ENCODE measurements at places on chromosomes 16 and 17.

DNA sequence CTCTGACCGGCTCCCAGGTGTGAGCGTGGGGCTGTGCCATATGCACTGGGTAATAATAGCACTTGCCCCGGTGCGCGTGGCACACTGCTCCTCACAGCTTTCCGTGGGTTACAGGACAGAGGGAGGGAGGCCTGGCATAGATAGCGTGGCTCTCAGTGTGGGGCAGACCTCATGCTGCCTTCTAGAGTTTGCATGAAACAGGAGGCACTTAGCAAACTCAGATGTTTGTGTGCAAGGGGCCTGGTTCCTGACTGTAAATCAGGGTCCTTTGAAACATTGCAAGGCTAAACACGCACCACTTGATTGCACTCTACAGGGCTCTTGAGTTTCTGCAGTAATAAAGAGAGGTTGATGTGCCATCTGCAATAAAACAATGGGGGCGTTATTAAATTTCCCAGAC lies 101.7 kb downstream of the RPTOR start:
- no peak for DNase-seq

GRCh38 chr16:24151482-24151939 lies 104.6 kb upstream of the CACNG3 start:
- peak; percentile 78 for DNase-seq

DNA sequence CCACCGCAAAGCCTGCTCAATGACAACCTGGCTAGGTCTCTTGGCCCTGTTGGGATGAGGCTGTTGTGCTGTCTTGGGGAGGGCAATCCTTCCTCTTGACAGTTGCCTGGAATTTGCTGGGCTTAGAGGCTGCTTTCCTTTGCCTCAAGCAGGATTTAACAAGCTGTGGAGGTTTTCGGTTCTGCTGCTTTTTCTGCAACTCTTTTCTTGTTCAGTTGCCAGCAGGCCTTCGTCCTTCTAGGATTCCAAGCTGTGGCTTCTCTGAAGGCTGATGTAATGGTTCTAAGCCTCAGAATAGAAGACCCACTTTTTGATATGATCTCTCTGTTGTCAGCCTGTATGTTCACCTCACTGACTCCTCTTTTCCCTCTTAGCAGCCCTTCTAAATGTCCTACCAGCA lies 149.5 kb upstream of the HS3ST4 start:
- DNase-seq = no peak

DNA sequence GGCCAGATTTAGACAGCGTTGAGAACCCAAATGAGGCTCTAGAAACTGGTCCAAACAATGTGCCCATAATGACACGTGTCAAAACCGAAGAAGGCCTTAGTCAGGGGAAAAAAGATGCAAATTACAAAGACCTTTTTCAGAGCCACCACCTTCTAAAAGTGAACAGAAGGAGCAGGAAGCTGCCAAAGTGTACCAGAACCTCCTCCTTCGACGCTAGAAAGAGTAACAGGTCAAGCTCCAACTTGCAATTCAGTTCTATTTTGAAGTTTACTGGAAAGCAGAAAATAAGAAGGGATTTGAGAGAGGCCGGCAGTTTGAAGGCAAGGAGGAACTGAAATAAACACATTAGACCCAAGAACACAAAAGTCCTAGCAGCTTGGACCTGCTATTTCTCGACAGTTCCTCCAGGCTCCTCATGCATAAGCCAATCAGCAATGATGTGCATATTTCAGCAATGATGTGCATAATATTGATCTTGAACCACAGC lies 61.8 kb downstream of the XYLT1 start:
- DNase-seq = no peak

GRCh38 chr16:27704252-27704651 lies 154.3 kb downstream of the KATNIP start:
- no peak for DNase-seq

DNA sequence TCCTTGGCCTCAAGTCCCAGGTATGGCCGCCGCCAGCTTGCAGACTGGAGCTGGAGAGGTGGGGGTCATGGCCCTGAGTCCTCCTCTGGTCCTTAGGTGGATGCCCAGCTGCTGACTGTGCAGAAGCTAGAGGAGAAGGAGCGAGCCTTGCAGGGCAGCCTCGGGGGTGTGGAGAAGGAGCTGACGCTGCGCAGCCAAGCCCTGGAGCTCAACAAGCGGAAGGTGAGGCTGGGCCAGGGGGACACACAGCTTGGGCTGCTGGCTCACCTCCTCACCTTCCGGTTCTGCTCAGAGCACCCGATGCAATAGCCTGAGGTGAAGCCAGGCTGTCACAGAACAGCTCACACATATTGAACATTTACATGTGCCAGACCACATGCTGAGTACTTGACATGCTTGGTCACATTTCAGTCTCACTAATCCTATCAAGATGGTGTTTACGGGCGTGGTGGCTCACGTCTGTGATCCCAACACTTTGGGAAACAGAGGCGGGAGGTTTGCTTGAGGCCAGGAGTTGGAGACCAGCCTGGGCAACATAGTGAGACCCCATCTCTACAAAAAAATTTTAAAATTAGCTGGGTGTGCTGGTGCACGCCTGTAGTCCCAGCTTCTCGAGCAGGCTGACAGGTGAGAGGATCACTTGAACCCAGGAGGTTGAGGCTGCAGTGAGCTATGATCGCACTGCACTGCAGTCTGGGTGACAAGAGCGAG lies 7.4 kb downstream of the RNF40 start:
- no peak for DNase-seq

GRCh38 chr17:50872710-50873424 lies 6.7 kb upstream of the TOB1 start:
- DNase-seq = peak; percentile 56

GRCh38 chr17:50501054-50501453 lies 7.2 kb upstream of the MYCBPAP start:
- no peak for DNase-seq

DNA sequence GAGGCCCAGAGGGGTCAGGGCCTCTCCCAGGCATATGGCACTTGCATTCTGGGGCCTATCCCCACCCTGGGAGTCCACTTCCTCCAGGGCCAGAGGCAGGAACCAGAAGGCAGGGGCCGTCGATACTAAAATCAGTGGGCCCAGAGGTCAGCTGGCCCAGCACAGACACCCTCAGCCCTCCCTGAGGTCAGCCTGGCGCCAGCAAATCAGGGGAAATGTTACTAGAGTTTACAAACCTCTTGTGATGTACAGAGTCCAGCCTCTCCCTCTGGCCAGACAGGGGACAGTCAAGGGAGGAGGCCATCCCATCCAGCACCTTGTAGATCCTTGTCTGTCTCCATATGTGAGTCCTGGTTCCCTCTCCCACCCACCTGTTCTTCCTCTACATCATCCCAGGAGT lies 10.8 kb downstream of the CDH5 start:
- DNase-seq = no peak

DNA sequence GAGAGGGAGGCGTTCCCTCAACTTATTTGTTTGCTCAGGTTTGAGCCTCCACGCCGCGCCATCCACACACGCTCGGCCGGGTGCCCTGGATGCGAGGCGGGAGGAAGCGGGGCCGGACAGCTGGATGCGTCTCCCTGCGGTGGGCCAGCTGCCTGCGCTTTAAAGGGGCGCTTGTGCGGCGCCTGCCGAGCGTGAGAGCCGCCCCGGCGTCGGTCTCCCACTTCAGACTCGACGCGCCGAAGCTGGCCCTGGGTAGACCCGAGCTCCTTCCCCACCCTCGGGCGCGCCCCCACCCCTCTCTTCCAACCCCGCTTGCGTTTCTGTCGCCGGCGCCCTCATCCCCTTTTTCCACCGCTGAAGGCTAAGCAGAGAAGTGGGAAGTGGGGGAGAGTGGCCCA lies 527 bp upstream of the CHAD start:
- DNase-seq = no peak

DNA sequence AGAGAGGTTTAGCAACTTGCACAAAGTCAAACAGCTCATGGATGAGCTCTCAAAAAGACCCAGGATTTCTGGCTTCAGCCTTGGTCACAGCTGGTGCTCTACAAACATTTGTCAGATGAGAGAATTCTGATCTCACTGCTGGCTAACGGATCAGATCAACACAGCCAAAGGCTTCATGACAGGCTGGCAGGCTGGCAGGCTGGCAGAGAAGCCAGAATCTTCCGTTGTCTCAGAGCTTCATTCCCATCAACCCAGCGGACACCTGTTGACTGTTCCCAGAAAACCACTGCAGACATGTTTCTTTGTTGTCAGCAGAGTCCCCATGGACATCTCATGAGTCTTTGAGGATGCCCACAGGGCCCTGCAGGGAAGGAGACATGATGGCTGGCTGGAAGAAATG lies 303.8 kb upstream of the ASIC2 start:
- DNase-seq = no peak

- DNase-seq = no peak
Measured at GRCh38 chr17:40506786-40507185, 5.4 kb upstream of the TNS4 start.

DNA sequence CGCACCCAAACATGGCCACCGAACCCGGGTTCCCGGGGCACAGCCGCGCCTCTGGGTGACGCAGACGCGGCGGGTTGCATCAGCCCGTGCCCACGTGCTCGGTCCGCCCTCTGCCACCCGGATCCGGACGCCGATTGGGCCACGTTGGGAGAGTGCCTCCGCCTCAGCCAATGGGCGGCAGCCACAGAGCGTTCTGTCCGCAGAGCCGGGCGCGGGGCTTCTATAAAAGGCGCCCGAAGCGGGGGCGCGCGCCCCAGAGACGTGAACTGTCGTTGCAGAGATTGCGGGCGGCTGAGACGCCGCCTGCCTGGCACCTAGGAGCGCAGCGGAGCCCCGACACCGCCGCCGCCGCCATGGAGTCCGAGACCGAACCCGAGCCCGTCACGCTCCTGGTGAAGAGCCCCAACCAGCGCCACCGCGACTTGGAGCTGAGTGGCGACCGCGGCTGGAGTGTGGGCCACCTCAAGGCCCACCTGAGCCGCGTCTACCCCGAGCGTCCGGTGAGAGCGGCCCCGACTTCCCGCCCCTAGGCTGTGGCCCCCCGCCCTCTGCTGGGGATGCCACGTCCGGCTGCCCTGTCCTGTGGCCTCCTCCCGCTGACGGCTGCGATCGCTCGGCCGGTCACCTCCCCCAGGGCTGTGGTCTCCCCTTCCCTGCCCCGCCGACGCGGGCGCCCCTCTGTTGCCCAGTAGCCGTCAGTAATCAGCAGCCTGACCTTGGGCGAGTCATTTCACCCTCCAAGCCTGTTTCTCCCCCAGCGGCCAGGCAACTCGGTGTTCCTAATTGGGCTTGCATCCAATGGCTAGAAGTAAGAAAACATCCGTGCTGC lies at the start of gene HERPUD1:
HERPUD1 (plus strand) TSS at position 251 of the 829 bp plus-strand sequence; CDS start at position 354, 103 bp downstream.
- DNase-seq = peak; percentile 90

DNA sequence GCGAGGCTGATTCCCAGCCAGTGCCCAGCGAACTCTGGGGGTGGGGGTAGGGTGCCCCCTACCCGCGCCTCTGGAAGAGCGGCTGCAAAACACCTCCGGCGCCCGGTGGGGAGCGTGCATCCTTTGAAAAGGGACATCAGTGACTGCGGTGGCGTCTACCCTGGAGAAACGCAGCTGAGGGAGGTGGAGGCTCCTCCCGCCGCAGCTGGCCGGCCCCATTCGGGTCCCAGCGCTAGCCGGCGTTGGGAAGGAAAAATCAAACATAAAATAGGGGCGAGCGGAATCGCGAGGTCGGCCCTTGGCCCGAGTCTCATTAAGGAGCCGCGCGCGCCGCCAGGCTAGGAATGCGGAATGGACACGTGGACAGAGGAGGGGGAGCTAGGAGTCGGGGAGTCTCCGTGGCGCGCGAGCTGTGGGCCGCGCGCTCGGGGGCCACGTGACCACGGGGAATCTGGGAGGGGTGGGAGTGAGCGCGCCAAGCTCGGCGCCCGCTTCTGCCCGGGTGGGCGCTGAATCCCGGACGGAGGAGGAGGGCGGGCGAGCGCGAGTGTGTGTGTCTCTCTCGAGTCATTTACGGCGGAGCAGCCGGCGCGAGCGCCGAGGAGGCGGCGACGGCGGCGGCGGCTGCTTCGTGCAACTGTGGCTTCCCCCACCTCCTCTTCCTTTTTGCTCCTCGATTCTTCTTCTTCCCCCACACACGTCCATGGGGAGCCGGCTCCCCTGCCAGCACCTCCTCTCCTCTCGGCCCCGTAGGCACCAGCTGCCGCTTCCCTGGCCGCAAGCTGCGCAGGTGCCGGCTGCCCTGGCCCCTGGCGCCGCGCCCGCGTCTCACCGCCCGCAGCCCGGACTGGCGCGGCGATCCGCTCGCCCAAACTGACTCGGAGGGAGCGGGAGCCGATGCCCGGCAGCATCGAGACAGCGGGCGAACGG lies at the start of gene TMEM132E:
TMEM132E (plus strand) TSS at position 566 of the 930 bp plus-strand sequence. CDS start 1,495 bp downstream, outside the sequence.
- peak; percentile 6 for DNase-seq

- DNase-seq = no peak
Measured at GRCh38 chr17:82882715-82883418, 43.0 kb upstream of the ZNF750 start.

- DNase-seq = peak; percentile 60
Measured at GRCh38 chr17:45170931-45171337, 9.3 kb downstream of the HEXIM2 start.

GRCh38 chr17:10042589-10043244 lies 137.6 kb upstream of the RCVRN start:
- no peak for DNase-seq
